ENCODE measurements at places on chromosomes 2 and 18. TPM values are rescaled to one million over a fixed set of nuclear protein-coding genes. Genes with fewer than 3 reads are reported as not detected.

- no peak for DNase-seq
Observed at GRCh38 chr2:17030047-17030446, 364.4 kb upstream of the CYRIA start.

DNA sequence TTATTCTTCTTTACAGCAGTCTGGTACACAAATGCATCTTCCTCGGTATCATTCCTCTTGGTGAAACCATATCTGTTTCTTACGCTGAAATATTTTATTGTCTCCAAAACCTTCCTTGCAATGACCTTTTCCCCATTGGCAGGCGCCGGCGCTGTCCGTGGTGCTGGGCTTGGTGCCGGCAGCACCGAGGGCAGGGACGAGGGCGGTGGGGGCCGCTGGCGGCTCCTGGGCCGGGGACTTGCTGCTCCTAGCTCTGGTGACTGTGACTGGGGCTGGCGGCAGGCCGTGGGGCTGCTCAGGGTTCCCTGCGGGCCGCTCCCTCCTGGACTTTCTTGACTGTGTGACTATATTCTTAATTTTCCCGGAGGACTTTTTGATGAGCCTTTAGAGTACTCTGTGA is 72.5 kb downstream of the GPR39 start:
- no peak for DNase-seq

DNA sequence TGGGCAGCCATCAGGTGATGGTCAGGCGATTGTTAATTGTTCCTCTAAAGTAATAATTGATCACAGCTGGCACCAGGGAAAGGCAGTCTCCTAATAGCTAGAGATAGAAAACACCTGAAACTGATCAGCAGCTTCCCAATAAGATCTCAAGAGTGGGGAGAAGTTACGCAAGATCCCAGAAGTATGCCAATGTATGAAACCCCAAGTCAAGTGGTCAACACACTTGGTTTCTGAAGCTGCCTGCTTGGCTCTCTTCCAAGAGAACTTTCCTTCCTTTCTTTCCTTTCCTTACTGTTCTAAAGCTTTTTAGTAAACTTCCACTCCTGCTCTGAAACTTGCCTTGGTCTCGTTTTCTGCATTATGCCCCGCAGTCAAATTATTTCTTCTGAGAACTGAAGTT is 201.6 kb upstream of the SKOR2 start:
- no peak for DNase-seq

DNA sequence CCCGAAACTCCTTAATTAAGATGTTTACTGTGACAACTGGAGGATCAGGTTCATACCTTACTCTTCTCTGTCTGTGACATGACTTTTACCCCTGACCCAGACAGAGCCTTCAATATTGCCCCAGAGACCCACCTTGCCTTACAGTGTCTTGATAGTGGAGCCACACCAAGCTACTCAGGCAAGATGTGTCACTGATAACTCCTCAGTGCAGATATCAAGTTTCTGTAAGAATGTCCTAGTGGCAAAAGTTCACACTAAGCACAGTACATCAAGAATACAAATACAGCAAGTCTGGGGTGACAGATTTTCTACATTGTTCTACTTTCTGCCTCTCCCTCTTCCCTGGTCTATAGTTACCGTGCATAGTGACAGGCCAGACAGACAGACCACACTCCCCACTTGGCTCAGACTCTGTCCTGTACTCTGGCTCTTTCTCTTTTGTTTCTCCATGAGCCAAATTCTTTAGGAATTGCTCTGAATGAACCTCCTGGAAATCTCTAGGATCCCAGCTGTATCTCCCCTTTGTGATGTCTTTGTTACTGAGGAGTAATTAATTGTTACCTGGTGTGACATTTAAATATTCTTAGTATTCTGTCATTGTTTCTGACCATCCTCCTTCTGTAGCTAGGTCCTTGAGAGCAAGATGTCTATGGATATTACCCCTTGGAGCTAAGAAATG is 24.1 kb upstream of the APOB start:
- no peak for DNase-seq

- peak; percentile 70 for DNase-seq
Observed at GRCh38 chr2:236352761-236353593, 88.8 kb upstream of the ASB18 start.

GRCh38 chr2:98164256-98164655 is 77.3 kb downstream of the VWA3B start:
- no peak for DNase-seq

- DNase-seq = no peak
Observed at GRCh38 chr2:24469148-24469650, 21.9 kb upstream of the NCOA1 start.

DNA sequence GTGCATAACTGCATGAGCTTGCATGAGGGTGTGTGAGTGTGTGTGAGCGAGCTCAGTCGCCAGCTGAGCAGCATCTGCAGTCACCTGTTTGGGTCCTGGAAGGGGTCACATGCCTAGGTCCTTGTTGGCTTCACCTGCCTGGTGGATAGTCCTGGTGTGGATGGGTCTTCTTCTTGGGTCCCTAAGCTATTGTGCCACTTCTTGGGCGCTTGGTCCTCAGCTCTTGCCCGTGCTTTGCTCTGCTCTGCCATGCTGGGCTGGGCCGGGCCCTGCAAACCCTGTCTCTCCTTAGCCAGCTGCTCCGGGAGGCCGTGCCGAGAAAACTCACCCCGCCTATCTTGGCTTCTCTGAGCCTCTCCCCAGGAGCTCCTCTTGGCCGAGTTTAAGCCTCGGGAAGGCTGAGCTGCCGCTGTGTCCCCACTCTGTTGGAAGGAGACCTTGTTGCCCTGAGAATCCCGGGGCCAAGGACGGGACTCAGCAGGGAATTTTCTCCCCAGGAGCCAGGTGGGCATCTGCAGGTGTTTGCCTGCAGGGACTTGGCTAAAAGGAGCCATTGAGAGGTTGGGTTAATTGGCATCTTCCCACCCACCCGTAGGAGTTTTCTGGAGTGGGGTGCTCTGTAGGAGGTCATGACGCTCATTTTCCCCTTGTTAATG is 300.8 kb downstream of the NDUFA10 start:
- peak; percentile 9 for DNase-seq

DNA sequence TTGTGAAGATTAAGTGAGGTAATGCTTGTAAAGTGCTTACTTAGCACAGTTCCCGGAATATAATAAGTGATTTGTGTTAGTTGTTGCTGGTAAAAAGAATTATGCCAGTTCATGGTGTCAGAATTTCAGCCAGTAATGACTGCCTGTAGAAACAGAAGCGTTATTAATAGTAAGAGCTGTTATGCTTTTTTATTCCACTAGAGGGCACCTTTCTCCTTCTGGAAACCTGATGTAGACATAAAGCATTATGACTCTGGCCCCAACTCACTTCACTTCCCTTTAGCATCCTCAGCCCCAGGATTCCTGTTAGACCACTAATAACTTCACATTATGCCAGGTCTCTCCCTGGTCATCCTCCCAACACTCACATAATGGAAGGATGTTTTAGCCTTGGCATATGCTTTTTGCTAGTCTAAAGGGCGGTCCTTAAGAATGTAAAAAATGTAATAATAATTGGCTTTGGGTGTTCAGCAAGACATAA is 34.9 kb downstream of the C18orf54 start:
- peak; percentile 75 for DNase-seq

- DNase-seq = no peak
Observed at GRCh38 chr2:166090346-166090745, 37.5 kb downstream of the SCN1A start.

GRCh38 chr18:8785855-8786482 is 80.6 kb downstream of the MTCL1 start:
- no peak for DNase-seq

DNA sequence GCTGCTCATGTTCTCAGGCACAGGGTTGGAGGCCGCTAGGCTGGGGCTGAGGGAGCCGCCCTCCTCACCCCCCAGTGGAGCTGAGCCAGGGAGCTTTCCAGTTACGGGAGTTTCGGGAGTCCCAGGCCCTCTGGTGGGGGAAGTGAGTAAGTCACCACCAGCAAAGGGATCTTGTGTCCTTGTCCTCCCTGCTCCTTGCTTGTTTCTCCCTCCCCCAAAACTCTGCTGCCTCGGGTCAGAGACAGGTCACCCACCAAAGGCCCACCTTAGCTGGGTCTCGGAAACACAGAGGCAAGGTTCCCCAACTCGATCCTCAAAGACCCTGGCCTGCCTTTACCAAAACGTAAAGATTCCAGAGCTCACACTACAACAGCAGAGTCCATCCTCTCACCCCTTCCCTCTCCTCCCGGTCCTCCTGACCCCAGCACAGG is 60.5 kb upstream of the POMC start:
- DNase-seq = no peak

GRCh38 chr2:234267534-234267933 is 217.0 kb downstream of the SPP2 start:
- DNase-seq = no peak

DNA sequence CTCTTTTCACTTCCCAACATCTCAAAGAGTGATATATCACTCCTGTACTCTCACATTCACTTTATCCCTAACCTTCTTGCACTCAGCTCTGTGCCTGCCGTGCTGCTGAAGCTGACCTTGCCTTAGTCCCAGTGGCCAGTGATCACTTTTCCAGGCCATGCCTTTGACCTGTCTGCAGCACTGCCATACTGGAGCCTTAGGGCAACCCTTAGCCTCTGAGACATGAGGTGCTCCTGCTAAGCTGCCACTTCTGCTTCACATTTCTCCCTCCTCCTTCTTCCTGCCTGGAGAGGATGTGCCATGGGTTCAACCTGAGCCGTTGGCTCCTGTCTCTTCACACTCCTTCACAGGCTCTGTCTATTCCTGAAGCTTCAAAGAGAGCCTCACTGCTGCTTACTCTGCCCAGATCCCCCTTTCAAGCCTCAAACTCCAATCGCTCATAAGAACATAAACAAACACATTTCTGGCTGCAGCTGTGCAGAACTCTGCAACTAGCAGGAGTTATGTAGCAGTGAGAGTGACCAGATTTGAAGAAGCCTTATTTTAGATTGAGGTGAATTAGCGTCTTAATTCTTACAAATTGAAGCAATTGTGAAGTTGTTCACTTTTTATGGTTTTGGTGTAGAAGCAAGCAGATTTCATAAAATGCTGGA is 716.2 kb upstream of the FANCL start:
- DNase-seq = no peak

- no peak for DNase-seq
Observed at GRCh38 chr2:119255760-119256581, 32.3 kb downstream of the STEAP3 start.

GRCh38 chr2:68995916-68996315 is 17.1 kb upstream of the ANTXR1 start:
- DNase-seq = no peak

GRCh38 chr2:189698020-189698887 is 23.8 kb downstream of the ANKAR start:
- DNase-seq = no peak

GRCh38 chr2:64115808-64116598 is 28.2 kb downstream of the PELI1 start:
- DNase-seq = no peak

DNA sequence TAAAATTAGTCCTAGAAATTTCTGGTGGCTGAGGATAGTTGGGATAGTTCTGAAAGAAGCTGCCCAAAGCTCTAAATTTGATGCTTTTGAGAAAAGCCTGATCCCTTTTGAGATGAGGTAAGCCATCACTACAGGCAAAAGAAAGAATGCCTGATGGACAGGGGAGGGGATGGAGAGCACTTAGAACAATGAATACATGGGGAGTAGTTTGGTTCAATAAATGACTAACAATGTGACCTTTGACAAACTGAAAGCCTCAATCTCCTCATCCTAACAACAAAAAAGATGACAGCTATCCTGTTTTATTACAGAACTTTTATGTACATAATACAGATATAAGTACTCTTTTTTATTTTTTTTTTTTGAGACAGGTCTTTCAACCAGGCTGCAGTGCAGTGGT is 42.7 kb downstream of the GFPT1 start:
- no peak for DNase-seq

GRCh38 chr2:126719833-126720351 is 63.9 kb downstream of the GYPC start:
- DNase-seq = no peak

- DNase-seq = peak; percentile 30
Observed at GRCh38 chr2:158006961-158007719, 94.5 kb upstream of the UPP2 start.

The PPP4R3B gene
- 84.9 TPM for total RNA-seq

The MC2R gene
- total RNA-seq = not detected

The DSG4 gene
- total RNA-seq = not detected

The FOXD4L1 gene
- not detected for total RNA-seq

The GAL3ST2 gene
- not detected for total RNA-seq

The RSAD2 gene
- total RNA-seq = 7.9 TPM

The DYSF gene
- 19.5 TPM for total RNA-seq

The KIAA2012 gene
- total RNA-seq = not detected

The ITPRIPL1 gene
- 20.5 TPM for total RNA-seq

The MARCHF7 gene
- 66.8 TPM for total RNA-seq

All from natural killer cell (primary cell).